NCI-H524 treated with DMSO at 0.1 percent for 48 hours (cell line): ENCODE measurements at places on chromosomes 3 and 15.

DNA sequence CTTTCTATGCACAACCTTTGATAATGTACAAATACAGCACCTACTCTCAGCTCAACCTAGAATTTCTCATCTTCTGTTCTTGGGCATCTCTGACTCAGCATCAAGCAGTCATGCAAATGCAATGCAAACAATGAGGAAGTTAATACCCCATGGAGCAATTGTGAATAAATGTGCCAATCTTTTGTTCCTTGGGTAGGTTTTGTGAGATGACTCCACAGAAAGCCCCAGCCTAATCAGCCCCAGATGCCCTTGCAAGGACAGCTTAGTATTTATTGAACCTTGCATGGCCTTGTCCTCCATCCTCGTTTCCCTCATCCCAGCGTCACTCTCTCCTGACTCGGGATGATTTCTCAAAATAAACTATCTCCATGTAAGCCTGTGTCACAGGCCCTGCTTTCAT is 494.7 kb upstream of the NECTIN3 start:
- no peak for DNase-seq

- no peak for DNase-seq
Observed at GRCh38 chr3:140386357-140387100, 291.3 kb upstream of the TRIM42 start.

DNA sequence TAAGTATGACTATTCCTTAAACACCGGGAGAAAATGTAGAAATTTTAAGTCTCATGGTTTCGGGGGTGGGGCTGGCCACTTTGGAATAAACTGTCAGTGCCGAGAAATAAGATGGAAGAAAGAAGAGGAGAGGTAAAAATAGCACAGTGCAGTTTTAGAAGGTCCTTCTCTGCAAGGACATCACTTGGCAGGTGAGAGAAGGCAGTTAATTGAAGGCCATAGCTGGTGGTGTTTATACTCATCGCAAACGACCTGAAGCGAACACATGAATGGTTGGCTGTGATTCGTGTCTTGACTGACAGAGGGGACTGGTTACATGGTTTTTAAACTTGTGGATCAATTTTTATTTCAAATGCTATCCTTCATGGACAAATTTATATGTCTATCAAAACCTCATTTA is 54.9 kb upstream of the SENP5 start:
- no peak for DNase-seq

DNA sequence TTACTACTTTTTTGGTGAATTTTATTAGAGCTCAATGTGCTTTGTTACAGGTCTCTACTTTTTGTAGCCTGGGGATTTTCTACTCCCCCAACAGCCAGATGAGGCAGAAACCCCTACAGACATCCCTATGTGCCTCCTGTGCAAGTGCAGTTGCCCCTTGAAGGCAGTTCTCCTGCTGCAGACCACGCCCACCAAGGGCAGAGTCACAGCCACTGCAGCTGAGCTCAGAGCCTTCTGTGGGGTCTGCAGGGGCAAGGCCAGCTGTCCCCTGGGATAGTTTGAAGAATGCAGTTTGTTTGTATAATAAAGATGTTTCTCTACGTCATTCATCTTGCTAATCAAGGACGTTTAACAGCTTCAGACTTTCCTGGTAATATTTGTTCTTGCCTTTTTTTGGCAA is 76.8 kb downstream of the NPAP1 start:
- no peak for DNase-seq

DNA sequence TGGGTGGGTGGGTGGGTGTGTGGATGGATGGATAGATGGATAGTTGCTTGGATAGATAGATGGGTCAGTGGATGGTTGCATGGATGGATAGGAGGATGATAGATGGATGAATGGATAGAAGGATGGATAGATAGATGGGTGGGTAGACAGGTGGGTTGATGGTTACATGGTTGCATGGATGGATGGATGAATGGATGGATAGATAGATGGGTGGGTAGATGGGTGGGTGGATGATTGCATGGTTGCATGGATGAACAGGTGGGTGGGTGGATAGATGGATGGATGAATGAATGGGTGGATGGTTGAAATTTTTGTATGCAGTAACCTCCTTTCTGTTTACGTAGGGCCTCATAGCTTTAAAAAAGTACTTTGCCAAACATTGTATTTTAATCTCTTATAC is 79.5 kb downstream of the LRRK1 start:
- no peak for DNase-seq

- no peak for DNase-seq
Observed at GRCh38 chr3:30522476-30522875, 83.9 kb upstream of the TGFBR2 start.

GRCh38 chr15:60476713-60477112 is 2.2 kb downstream of the ICE2 start:
- DNase-seq: no peak
